Umbilical cord (tissue), 2 donors: ENCODE measurements at places on chromosomes 3 and 15. TPM values are rescaled to one million over a fixed set of nuclear protein-coding genes. Genes with fewer than 3 reads are reported as not detected.

Gene UROC1
- total RNA-seq: 0.48 TPM

DNA sequence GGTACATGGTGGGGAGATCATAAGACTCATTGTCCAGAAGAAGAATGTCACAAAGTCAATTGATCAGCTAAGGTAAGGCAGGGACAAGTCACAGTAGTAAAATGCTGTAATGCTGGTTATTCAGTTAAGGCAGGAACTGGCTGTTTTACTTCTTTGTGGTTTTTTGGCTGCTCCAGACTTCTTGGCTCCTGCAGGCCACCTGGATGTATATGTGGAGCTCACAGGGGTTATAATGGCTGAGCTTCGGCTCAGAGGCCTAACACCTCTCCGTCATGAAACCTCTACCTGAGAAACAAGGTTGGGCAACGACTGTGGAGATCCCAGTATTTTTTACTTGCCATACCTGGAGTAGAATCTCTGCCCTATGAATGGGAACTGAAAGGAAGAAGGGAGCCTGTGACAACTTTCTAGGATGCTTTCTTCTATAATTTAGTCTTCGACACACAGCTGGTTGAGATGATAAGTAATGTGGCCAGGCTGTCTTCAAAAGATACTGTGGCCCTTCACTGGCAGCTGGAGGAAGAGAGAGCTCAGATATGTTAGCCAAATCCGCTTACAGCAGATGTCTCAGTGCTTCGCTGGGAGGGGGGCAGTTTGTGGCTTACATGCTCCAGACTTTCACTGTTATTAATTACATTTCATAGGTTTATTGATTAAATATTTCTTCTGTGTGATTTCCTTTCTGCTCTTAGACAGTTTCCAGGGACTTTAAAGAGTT is 887.8 kb downstream of the IGSF11 start:
- no peak for DNase-seq

DNA sequence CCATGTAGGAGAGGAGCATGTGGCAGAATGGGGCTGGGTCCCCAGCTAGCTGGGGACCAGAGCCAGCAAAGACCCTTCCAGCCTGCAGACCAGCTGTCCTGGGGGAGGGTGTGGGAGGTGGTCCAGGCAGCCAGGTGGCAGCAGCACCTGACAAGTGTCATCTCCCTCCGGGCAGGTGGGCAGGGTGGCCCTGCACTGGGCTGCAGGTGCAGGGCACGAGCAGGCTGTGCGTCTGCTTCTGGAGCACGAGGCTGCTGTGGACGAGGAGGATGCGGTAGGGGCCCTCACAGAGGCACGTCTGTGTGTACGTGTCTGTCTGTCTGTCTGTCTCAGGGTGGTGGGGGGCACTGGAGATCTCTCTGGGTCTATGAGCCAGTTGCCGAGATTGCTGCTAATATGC is 5.5 kb downstream of the ANKDD1A start:
- DNase-seq: no peak

- peak; percentile 81 for DNase-seq
Observed at GRCh38 chr3:66483006-66483405, 17.8 kb downstream of the LRIG1 start.
